Fibroblast of upper back skin (primary cell): ENCODE measurements at places on chromosomes 16 and 17.

DNA sequence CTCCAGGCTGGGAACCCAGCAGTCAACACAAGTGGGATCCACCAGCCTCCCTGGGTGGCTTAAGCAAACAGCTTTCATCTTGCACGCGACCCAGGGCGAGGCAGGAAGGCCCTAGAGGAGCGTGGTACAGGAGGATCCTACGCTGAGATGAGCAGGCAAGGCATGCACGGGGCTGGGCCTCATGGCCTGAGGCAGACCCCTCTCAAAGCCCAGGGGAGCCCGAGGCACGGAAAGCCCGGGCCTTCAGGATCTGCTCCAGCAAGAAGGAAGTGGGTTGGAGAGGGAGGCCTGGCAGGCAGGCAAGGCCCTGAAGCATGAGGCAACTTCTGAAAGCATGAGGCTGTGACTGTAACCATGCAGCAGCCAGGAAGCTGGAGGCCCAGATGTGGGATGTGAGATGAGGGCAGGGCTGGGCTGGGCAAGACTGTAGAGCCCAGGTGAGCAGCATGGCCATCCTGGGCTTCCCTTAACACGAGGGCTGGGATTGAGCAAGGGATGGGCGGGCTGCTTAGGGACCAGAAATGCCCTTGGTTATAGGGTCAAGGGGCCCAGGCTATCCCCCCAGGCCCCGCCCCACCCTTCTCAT lies 338.7 kb downstream of the C16orf95 start:
- no peak for DNase-seq

- no peak for DNase-seq
These were observed 15.7 kb upstream of the GFOD2 start for GRCh38 chr16:67734731-67735201.

DNA sequence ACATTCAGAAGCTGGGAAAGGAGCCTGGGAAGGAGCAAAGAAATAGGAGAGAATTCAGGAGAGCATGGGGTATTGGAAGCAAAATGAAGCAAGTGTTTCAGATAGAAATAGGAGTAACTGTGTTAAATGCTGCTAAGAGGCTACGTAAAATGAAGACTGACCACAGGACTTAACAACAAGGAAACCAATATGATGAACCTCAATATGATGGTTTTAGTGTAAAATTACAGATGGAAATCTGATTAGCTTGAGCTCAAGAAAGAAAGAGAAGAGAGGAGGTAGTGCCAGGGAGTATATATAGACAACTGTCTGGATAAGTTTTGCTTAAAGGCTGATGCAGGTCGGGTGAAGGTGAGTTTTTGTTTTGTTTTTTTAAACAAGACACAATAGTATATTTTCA lies 92.2 kb downstream of the HELZ start:
- no peak for DNase-seq

DNA sequence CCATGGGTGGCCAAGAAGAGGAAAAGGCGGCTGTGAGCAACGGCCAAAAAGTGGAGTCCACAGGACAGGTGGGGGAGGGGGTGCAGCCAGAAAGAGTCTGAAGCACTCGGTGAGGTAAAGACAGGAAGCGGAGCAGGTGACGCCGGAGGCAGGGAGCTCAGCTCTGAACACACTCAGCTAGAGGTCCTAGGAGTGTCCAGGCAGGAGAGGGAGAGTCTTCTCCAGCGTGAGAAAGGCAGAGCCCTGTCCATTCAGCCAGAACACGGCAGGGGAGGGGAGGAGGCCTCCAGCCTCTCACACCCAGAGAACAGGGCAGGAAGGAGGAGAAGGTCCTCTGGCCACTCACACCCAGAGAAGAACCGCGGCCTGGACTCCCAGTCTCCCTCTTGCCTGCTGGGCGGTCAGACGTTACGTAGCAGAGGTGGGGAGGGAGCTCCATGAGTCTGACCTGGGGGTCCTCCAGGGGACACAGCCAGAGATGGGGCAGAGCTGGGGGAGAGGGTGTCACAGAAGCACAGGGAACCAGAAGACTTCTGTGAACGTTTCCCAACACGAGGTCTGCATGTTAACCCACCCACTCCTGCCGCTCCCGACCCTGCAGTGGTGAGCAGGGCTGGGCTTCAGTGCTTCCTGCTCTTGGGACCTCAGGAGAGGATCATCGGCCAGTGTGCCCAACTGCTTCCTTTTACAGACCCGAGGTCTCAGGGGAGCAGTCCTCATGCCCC lies 89.2 kb downstream of the ABR start:
- no peak for DNase-seq

GRCh38 chr16:54425681-54426552 lies 139.3 kb upstream of the IRX3 start:
- no peak for DNase-seq

- DNase-seq: peak; percentile 49
These were observed 211.8 kb downstream of the ZNF423 start for GRCh38 chr16:49644145-49644463.

GRCh38 chr17:81342269-81343070 lies 47.4 kb upstream of the SLC38A10 start:
- DNase-seq: peak; percentile 33

DNA sequence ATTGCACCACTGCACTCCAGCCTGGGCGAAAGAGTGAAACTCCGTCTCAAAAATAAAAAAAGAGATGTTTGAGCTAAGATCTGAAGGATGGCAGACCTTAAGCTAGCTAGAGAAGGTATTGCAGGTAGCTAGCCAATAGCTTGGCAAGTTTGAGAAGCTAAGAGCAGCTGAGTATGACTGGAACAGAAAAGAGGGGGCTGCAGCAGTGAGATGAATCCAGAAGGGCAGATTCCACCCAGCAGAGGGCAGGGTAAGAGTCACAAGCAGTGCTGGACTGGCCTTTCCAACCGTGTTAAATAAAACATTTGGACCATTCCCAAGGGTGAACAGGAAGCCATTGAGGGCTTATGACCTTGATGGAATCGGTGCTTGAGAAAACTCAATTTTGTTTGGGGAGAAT lies 5.7 kb upstream of the PHAF1 start:
- DNase-seq: peak; percentile 23

DNA sequence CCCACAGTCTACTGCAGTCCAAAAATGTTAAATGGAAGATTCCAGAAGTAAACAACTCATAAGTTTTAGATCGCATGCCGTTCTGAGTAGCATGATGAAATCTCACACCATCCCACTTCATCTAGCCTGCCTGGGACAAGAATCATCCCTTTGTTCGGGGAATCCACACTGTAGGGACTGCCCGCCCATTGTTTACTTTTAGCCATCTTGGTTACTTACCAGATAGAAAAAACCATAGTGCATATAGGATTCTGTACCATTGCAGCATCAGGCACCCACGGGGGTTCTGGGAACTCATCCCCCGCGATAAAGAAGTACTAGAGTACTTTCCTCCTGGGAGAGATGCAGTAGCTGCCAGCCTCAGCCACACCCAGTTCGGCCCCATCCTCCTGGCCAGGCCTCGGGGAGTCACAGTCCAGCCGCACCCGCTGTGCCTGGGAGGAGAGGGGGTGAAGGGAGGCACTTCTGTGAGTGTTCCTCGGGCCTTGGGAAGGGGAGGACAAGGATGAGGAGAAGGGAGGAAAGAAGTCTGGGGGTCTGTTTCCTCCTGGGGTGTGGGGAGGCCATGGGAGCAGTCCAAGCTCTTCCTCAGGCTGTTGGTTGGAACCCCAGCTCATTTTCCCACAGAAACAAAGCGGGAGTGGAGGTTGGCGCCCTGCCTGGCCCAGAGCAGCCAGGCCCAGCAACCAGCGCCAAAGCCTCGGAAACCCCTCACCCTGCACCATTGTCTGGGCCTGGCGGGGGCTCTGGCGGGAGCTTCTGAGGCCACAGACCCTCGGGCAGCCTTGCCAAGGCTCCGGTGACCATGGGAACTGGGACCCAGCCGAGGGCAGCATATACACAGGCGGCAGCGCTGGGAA lies 8.9 kb downstream of the TRIM47 start:
- DNase-seq: peak; percentile 19

- peak; percentile 18 for DNase-seq
These were observed 18.6 kb downstream of the GRIN2C start for GRCh38 chr17:74840989-74841666.

DNA sequence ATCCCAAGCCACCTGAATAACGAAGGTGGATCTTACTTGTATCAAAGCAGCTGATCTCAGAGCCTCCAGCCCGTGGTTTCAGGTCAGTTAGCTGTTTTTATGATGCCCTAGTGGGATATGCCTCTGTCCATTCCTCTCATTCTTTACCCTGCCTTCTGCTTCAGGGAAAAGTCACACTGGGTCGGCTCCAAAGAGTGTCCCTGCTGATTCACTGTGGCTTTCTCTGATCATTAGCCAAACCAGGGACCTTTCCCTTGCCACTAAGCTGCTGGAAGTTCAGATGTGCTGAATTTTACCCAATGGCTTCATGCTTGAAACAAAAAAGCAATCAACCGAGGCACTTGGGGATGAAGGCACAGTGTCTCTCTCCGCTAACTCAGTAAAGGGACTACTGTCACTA lies 170.2 kb upstream of the SALL1 start:
- no peak for DNase-seq

GRCh38 chr16:26983426-26983825 lies 83.3 kb upstream of the C16orf82 start:
- peak; percentile 19 for DNase-seq

DNA sequence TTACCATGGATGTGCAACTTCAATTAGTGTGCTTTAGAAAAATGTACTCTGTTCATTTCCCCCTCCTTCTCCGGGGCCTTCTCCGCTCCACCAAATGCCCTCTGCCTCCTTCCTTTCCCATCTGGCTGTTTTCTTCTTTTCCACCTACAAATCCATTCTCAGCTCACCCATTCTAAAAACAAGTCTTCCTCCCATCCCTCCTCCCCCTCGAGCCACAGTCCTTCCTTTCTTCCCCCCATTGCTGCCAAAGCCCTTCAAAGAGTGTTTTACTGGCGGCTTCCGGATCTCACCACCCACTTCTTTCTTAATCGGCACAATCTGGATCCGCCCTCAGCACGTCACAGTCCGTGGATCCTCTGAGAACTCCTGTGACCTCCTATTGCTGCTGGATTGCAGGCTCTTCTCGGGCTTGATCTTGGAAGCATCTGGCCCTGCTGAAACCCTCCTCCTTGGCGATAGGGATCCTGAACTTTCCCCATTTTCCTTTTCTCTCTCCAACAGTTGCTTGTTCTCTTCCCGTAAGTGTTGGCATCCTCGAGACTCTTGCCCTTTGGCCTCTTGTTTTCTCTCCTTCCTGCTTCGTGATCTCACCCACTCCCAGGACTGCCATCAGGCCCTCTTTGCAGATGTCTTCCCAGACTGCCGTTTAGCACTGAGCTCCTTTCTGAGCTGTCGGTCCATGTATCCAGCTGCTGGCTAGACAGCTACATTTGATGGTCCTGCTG lies 36.0 kb upstream of the FBXO47 start:
- peak; percentile 52 for DNase-seq

GRCh38 chr17:79629548-79630049 lies 18.7 kb upstream of the RBFOX3 start:
- DNase-seq: no peak

DNA sequence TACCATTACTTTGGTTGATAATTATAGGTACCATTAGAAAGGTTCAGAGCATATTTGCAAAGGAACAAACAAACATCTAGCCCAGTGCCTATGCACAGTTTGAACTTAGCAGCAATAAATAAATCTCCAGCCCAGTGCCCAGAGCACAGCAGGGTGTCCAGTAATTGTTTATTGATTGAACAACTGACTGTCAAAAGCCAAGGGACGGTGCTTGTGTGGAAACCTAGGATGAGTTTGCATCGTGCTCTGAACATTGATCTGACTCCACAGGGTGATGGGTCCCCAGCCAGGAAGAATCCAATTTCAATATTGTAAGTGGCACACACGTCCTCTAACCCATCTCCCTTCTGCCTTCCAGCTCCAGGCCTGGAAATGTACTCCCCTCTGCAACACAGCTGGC lies 625.5 kb upstream of the C16orf82 start:
- no peak for DNase-seq

GRCh38 chr16:11892761-11893160 lies 23.0 kb downstream of the GSPT1 start:
- no peak for DNase-seq
